ENCODE measurements at places on chromosomes 2 and 18. TPM values are rescaled to one million over a fixed set of nuclear protein-coding genes. Genes with fewer than 3 reads are reported as not detected.

GRCh38 chr2:121804340-121804739 is 48.9 kb downstream of the TSN start:
- DNase-seq, result no peak

- no peak for DNase-seq
These were observed 303.9 kb upstream of the EPHA4 start for GRCh38 chr2:221876016-221876415.

PLGLB1 gene
- not detected for total RNA-seq

ALLC gene
- not detected for total RNA-seq

Data from HFFc6 (cell line).